ENCODE measurements at places on chromosomes 2 and 18.

DNA sequence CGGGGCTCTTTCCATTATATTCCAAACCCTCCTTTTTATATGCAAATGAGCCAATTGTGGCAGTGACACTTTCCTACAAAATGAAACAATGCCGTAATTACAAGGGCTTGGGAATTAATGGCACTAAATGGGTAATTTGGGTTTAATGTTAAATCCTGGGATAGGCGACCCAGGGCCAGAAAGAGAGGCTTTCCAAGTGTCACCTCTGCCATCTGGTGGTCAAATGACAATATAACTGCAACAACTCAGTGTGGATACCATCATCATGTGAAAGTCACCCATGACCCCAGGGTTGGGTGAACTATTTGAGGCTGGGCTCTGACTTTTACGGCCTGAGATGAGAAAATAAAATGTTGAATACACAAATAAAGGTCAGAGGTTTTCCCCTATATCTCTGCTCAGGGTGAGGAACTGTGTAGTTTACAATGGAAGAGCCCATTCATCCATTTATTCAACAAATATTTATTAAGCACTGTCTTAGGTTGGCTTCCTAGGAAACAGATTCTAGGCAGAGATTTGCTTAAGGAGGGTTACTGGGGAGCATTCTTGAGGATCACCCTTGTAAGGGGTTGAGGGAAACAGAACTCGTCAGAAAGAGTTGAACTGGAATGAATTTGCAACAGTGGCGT, 13.6 kb upstream of the THADA start:
- DNase-seq: no peak

GRCh38 chr18:63105636-63106316, 213.8 kb downstream of the BCL2 start:
- DNase-seq: no peak

GRCh38 chr18:48859311-48860268, 91.2 kb downstream of the SMAD7 start:
- no peak for DNase-seq

DNA sequence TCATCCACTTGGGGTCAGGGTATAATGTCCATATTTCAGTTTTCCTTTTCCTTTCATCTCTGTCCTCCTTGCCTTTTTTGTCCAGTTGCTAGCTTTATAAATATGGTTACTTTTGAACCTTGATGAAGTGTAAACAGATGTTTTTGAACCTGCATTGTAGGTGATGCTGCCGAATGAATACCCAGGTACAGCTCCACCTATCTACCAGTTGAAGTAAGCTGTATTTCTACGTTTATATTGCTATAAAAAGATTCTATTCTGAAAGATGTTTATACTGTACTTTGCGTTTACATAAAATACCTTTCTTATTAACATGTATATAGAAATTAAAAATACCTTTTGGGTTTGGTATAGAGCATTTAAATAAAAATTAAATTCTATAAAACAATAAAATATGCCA, 2.2 kb downstream of the IMPACT start:
- DNase-seq: no peak

GRCh38 chr2:71932780-71933466, 214.7 kb downstream of the CYP26B1 start:
- DNase-seq: no peak

DNA sequence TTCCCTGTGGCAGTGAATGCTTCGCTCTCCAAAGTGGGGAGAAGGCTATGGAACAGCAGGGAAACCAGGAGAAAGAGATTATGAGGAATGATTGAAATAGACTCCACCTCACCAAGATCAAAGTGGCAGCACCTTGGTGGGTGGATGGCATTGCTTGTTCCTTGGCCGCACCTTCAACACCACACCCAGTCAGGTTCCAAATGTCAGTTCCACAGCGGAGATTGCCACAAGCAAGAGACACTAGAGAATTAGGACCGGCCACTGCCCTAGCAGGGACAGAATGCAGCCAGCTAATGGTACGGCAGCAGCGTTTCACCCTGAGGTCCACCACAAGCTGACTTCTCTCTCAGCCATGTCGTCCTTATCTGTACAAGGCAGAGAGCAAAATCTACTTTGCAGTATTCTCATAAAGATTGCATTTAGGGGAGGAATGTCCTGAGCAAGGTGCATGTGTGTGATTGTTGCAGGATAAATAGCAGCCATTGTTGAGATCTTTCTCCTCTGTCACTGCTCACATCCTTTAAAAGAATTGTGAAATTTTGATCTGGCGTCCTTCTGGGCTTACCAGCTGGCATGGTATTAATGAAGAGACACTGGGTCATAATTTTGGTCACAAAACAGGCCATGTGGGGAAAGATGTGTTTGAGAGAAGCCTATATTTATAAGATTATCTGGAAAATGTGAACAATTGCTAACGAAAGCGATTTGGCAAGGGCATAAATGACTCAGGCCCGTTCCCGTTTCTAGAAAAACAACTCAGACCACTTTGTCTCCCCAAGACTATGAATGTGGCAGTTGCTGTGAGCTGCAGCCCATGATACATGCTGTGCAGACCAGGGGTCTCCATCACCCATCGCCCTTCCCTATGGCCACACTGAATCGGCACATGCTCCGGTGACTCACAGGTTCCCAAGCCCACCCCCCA, 228.6 kb upstream of the ID2 start:
- DNase-seq: no peak

- DNase-seq: no peak
Observed at GRCh38 chr2:31187166-31187565, 30.1 kb downstream of the CAPN14 start.
